ENCODE measurements at places on chromosomes 1 and 21.

DNA sequence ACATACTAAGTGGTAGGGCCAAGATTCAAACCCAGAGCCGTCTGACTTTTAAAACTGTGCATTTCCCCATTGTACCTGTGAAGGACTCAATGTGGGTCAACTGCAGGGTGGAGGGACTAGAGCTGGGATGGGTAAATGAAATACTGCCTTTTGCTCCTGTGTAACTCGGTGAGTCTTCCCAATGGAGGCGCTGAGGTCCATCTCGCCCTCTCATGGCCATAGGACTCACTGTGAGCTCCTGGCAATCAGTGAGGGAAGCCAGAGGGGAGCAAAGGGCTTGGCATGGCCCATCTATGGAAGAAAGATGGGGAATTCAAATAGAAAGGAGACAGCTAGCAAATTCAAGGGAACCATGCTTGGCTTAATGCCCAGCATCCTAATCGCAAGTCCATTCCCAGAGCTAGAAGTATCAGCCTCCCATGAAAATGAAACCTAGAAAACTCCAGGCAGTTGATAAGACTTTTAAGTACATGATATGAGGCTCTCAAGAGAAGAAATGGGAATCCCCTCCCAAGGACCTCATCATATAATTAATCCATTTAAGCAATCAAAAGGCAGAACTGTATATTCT lies 25.4 kb upstream of the CGN start:
- DNase-seq, result no peak

- no peak for DNase-seq
Measured at GRCh38 chr21:37414292-37415253, 48.0 kb downstream of the DYRK1A start.

DNA sequence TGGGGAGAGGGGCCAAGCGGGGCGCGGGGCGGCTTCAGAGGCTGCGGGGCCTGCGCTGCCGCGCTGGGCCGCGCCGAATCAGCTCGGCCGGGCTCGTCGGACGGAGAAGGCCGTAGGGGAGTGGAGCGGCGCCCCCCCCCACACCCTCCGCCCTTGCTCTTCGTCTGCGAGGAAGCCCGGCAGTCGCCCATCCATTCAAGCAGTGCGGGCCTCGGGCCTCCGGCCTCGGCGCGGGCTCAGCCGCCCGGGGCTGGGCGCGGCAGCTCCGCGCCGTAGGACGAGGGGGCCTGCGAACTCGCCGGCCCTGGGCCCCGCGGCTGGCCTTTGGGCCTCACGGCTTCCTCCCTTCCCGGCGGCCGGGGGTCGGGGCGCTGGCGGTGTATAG lies 564 bp downstream of the CTPS1 start:
- no peak for DNase-seq

DNA sequence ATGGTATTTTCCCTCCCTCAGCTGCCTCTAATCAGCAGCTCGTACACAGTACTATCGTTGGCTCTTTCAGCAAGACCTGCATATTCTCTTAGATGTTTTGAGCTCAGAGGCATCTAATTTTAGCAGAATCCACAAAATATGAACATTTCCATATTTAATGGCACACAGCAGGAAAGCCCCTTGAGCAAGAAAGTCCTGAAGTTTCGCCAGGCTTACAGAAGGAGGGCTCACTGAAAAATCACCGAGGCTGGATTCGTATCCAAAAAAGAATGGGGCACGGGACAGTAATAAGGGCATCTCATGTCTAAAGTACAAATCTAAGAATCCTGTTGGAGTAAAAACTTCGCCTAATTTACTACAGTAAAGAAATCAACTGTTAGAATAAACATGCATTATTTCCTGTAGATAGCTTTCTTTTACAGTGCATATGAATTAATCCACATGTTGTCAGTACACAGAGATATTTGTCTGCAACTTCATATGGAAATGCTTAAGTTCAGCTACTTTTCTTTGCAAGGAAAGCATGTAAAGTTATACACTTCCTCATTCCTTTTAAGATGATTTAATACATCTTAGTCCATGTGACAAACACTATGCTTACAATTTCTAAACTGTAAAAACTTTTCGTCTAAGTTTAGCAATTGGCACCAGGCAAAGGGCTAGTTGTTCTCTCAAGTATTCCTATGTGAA lies 1205.3 kb upstream of the ADGRL4 start:
- DNase-seq, result no peak

DNA sequence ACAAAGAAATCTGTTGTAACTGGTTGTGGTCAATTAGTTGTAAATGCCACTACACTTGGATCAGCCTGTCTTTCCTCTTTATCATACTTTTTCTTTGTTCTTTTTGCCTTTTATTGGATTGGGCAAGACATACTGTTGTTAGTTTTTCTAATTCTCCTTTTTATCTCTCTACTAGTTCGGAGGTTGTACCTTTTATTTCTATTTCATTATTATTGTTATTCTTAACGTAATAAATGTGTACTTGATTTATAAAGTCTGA lies 59.2 kb downstream of the IVNS1ABP start:
- DNase-seq, result no peak

- no peak for DNase-seq
Measured at GRCh38 chr1:63116016-63116415, 206.4 kb upstream of the FOXD3 start.

DNA sequence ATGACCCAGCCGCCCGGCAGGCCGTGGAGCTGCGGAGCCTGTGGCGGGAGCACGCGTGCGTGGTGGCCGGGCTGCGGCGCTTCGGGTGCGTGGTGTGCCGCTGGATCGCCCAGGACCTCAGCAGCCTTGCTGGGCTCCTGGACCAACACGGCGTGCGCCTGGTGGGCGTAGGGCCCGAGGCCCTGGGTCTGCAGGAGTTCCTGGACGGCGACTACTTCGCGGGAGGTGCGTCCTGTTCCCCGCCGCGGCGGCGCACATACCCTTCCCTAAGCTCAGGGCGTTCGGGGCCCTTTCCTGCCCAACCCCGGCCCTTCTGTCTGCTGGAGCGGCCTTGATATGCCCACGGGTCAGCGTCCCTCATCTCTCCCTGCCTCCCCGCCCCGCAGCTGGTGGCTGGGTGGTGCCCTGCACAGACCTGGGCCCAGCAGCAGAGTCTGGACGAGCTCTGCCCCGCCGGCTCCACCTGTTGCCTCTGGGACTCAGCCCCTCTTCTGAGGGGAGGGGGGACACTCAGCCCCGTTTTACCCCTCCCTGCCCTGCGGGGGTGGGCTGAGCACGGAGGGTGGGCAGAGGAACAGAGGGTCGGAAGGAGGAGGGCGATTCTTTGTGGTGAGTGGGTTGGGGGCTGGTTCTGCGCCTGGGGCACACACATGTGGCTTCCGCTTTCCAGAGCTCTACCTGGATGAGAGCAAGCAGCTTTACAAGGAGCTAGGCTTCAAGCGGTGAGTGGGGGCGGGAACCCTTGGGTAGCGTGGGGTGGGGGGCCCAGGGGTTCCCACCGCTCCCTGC lies 688 bp downstream of the PRXL2B start:
- no peak for DNase-seq

DNA sequence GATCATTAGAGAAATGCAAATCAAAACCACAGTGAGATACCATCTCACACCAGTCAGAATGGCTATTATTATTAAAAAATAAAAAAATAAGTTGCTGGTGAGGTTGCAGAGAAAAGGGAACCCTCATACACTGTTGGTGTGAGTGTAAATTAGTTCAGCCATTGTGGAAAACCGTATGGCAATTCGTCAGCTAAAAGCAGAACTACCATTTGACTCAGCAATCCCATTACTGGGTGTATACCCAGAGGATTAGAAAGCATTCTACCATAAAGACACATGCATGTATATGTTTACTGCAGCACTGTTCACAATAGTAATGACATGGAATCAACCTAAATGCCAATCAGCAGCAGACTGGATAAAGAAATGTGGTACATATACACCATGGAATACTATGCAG lies 42.2 kb downstream of the GIPC2 start:
- no peak for DNase-seq

DNA sequence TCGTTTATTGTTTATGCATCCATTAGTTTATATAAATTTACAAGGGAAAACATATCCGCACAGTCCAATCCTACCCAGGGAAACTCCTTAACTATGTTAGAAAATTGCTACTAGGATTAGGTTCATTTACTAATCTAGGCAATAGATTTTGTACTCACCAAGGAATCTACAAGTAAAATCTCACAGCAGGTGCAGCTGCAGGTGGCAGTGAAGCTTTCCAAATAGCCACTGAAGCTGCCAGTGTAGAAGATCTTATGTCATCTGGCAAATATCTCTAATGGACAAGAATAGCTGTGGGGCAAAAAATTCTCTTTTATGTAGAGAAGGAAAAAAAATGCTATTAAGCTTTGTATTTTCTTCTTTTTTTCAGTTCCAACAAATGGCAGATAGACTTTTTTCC lies 963.4 kb upstream of the ADGRL4 start:
- no peak for DNase-seq

- no peak for DNase-seq
Measured at GRCh38 chr1:209661071-209661470, 8.8 kb upstream of the LAMB3 start.

DNA sequence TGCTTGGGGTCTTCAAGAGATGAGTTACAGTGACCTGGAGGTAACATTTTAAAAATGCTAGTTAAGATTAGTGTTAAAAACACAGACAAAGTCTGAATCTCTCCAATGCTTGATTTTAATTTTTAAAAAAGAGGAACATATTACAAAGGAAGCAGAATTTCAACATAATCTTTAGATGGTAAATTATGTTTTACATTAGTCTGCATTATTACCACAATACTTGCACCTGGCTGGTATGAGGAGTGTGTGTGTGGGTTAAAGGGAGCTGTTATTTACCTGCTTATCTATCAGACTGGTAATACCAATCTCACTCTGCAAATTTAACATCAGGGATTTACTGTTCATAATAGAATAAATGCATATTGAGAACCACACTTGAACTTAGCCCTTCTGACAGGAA lies 10.3 kb upstream of the KCNJ15 start:
- no peak for DNase-seq

GRCh38 chr1:155717041-155717440 lies 28.1 kb downstream of the DAP3 start:
- no peak for DNase-seq

DNA sequence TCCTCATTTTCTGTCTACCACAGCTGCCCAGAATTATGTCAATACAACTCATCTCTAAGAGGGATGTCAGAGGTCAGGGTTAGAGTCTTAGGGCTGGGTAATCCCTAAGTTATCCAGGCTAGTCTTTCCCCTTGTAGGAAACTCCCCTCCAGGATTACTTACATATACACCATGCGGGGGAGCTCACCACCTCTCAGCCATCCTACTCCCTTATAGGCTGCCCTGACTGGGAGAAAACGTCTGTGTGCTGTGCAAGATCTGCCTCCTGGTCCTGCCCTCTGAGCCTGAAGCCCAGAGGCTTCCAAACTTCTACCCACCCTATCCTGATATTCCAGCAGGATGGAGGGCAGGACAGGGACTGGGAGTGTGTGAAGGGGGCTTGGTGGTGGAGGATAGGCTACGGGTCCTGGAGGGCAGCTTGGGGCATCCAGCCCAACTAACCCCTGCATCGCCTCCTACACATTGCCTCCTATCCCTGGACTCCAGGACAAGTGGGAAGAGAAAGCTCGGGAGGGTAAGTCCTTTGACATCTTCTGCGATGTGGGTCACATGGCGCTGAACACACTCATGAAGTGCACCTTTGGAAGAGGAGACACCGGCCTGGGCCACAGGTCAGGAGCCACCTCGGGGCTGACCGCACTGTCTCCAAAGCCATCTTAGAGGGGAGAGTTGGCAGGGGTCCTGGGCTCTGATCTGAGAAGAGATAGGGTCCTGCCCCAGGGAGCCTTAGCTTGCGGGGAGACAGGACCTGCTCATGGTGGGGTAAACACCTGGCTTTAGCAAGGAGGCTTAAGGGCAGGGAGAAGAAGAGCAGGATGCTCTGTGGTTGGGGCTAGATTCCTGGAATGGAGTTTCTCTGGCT lies 14.4 kb downstream of the CYP4B1 start:
- DNase-seq, result no peak

DNA sequence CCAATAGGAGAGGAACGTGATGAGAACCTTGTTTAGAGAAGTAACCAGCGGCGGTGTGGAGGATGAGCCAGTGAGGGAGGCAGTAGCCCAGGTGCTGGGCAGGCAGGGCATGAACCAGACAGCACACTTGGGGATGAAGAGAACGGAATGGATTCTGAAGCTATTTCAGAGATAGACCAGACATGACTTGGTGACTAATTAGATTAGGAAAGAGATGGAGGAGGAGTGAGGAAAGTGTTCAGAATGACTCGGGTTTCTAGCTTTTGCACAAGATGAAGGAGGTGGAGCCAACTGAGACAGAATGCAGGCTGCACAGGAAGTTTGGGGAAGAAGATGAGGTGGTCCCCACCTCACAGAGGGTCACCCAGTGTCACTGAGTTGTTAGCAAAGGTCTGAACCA lies 5.1 kb downstream of the PEF1 start:
- DNase-seq, result no peak

DNA sequence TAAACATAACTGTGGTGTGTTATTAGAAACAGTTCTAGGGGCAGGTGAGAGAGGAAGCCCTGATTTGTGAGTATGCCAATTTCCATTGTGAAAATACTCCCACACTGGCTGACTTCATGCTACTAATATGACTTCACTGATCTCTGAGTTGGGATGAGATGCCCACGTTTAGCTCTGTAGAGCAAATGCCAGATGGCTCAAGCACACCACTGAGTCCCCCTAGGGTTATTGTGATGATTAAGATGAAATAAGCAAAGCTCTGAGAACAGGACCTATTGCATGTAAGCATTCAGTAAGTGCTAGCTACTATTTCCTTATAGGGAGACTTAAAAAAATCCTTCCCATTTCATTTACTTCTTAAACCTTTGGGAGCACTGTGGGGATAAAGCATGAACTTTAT lies 117.6 kb downstream of the CENPF start:
- DNase-seq, result no peak

- DNase-seq, result no peak
Measured at GRCh38 chr1:226098870-226099835, 36.6 kb downstream of the H3-3A start.

DNA sequence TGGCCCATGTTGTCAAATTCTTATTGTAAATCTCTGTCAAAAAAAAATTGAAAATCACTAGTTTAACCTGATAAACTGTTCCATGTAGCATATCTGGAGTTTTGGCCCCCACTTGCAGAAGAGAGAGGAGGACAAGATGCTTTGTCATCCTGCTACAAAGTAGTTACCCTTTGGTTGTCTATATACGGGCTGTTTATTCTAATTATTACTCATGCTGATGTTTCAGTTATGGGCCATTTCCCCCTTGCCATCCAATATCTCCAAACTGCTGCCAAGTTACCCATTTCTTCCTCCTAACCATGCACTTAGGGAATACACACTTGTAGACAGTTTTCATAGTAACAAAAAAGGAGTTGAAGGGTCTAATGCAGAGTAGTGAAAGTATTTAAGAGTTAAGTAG lies 22.6 kb downstream of the STX12 start:
- DNase-seq, result no peak
